Fibroblast of the conjunctiva (primary cell): ENCODE measurements at places on chromosomes 4 and X.

- DNase-seq = no peak
These were observed 12.2 kb downstream of the SCRG1 start for GRCh38 chr4:173386751-173387150.

DNA sequence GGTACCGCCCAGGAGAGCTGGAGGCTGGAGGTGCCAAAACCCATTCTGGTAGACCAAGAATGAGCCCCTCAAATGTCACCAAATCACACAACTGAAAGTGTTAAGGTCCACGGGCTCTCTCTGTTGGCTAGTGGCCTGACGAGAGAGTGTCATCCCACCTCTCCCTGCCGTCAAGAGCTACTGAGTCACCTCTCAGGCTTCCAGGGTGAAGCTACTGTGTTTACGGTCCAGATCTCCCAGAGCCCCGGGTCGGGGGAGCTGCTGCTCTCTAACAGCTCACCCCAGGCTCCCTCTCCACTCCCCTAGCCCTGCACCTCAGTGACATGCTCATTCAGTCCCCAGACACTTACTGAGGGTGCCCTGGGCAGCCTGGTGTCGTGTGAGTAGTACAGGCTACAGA lies 59.2 kb downstream of the ADGRG2 start:
- no peak for DNase-seq

DNA sequence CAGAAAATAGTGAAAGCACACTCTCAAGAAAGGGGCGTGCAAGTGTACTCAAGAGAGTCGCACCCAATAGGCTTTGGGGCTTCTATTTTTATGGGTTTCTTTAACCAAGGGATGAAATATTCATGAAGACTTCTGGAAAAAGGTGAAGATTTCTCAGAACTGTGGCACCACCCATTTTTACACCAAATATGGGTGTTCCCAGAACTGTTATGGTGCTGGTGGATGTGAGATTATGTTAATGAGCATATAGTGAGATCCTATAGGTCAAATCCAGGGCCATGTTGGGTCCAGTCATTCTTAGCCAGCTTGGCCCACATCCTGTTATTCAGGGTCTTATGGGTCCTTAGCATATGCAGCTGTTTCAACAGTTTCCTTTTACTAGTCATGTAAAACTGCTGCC lies 61.0 kb upstream of the SMIM10 start:
- DNase-seq = no peak

DNA sequence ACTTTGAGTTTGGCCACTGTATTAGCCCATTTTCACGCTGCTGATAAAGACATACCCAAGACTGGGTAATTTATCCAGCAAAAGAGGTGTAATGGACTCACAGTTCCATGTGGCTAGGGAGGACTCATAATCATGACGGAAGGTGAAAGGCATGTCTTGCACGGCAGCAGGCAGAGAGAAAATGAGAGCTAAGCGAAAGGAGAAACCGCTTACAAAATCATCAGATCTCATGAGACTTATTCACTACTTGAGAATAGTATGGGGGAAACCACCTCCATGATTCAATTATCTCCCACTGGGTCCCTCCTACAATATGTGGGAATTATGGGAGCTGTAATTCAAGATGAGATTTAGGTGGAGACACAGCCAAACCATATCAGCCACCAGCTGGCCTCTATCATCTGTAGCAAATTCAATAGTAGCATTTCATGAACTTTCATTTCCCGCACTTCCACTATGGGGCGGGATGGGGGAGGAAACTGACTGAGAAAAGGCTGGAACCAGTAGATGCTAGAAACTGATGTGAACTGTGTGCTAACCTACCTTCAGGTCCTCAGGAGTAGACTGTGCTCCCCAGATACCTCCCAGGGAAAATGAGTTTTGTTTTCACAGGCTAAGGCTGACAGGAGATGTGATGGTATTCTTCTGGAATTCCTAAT lies 35.3 kb upstream of the LGI2 start:
- no peak for DNase-seq

- peak; percentile 29 for DNase-seq
These were observed at the start of gene NUDT6 for GRCh38 chr4:122921971-122922876. TSS of gene NUDT6 (minus strand) at chr4:122922597. CDS start at chr4:122922572, 25 bp downstream.

- peak; percentile 2 for DNase-seq
These were observed 85.4 kb upstream of the GBA3 start for GRCh38 chr4:22607382-22607781.

DNA sequence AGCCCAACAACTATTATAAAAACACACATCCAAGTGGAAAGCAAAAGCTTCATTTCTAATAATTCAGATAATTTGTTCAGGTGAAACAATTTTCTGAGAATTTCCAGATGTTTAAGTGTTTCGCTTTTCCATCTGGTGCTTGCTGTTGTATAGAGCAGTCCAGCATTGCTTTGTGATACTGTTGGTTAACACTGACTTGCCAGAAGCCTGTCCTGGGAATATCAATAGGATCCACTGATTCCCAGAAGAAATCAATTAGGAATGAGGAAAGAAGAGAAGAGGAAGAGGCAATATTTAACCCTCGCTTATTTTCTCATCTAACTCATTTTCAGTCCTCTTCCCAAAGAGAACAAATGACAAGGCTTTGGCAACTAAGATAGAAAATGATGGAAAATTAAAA lies 94.9 kb upstream of the DDIT4L start:
- no peak for DNase-seq

DNA sequence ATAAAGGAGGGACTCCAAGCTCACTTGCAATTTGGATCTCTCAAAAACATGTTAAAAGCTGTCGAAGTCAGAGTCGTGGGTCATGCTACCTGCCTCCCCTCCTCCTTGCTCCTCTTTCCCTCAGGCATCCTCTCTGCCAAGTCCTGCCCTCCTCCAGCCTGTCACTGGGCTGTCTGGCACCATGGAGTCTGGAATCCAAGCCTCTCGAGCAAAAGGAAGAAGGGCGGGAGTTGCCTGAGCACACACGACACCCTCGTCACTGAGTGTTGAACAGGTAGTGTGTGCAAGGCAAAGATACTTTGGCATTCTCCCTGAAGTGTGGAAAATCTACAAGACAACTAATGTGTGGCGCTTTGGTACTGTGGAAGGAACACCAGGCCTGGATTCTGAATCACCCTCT lies 62.2 kb downstream of the HAUS3 start:
- DNase-seq = no peak

- DNase-seq = no peak
These were observed 69.9 kb downstream of the LARP7 start for GRCh38 chr4:112706840-112707207.

DNA sequence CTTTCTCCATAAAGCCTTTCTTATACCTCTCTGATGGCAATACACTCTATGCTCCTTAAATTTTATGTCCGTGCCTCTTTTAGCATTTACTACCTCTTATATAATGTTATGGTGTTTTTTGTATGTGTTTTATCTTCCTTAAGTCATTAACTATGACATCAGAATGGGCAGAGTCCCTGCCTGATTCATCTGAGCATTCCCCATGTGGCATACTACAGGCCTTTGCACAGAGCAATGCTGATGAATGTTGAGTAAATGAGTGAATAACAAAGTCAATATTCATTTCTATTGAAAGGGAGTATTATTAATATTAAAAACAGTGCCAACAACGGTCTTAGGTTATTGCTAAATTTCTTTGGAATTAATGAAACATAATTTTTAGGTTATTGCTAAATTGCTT lies 18.8 kb upstream of the RPS6KA3 start:
- no peak for DNase-seq

- no peak for DNase-seq
These were observed at the start of gene CYSLTR1 for GRCh38 chrX:78327370-78328086. TSS of gene CYSLTR1 (minus strand) at chrX:78327611. CDS start at chrX:78273746, 53,865 bp downstream.

DNA sequence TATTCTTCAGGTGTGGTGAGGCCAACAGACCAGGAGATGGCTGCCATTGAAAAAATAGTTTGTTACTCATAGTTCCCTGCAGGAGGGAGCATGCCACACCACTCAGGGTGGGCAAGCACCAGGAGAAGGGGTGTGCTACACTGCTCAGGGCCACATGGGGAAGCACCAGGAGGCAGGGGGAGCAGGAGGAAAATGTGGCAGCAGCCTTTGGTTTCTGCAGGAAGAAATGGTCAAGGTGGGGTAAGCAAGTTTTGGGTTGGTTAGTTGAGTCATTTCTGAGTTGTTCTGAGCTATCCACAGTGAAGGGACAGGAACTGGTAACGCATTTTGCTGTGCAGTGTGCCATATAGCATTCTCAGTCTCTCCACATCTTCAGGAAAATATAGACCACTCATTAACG lies 23.8 kb downstream of the FGFBP1 start:
- DNase-seq = no peak

- DNase-seq = no peak
These were observed 528 bp upstream of the SLC25A4 start for GRCh38 chr4:185142564-185142911.
